ENCODE measurements at places on chromosomes 7 and 10. TPM values are rescaled to one million over a fixed set of nuclear protein-coding genes. Genes with fewer than 3 reads are reported as not detected.

- H3K27ac ChIP-seq = no peak overlapping the region
- no peak for DNase-seq
- no peaks in the 10 kb centered on the region for H3K36me3 ChIP-seq
- peaks cover 4% of the 10 kb centered on the region for H3K4me1 ChIP-seq
- H3K27me3 ChIP-seq = no peaks in the 10 kb centered on the region
- H3K4me3 ChIP-seq = no peak overlapping the region
Measured at GRCh38 chr7:138602451-138602850, 98.7 kb downstream of the SVOPL start.

- H3K36me3 ChIP-seq = peaks cover 4% of the 10 kb centered on the region
- no peak overlapping the region for H3K27ac ChIP-seq
- H3K27me3 ChIP-seq = peaks cover 21% of the 10 kb centered on the region
- H3K4me1 ChIP-seq = peaks cover 8% of the 10 kb centered on the region
- no peak overlapping the region for H3K4me3 ChIP-seq
- DNase-seq = no peak
Measured at GRCh38 chr10:7133958-7134357, 276.9 kb downstream of the SFMBT2 start.

Gene SOSTDC1
- total RNA-seq = not detected

Gene IFIT3
- total RNA-seq = 75.6 TPM

Gene RBM20
- 0.06 TPM for total RNA-seq

Gene NKX1-2
- total RNA-seq = not detected

All from activated naive CD8-positive, alpha-beta T cell treated with anti-CD3 and anti-CD28 coated beads, Interleukin-2, amount 10 ng/mL, durations not matched to agents 7 days and 5 days (primary cell).